ENCODE measurements at places on chromosomes 5 and 9.

DNA sequence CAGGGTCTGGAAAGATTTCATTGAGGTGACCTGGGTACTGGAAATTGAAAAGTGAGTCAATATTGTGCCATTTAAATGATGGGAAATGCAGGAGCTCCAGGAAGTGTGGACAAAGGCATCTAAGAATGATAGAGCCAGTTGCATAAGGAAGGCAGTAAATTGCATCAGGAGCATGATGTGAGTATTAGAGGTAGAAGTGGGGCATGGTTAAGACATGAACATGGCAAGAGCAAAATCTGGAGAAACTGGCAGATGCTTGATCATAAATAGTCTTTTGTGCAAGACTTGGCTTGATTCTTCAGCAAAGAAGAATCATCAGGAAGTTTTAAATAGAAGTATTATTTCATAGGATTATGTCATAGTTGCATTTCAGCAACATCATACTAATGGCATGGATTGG is 157.4 kb upstream of the PUM3 start:
- DNase-seq = no peak
- no peak overlapping the region for H3K27ac ChIP-seq
- no peak overlapping the region for H3K4me3 ChIP-seq
- H3K36me3 ChIP-seq = no peaks in the 10 kb centered on the region

DNA sequence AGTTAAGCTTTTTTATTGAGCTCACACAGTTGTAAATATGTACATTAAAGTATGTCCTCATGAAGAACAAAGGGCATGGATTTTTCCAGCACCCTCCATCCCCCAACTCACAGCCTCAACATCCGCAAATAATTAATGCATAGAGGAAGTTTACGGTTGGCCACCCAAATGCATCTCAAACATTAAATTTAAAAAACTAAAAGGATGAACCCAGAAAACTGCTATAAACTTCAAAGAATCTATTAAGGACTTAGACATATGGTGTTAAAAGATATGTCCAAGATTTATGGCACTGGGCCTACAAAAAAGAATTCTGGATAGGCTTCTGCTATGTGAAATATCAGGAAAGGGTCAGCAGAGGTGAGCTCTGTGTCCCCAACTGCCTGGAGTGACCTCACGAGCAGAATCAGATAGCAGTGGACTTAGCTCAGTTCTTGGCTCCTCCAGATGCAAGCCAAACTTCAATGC is 54.0 kb upstream of the TNC start:
- no peak for DNase-seq
- no peaks in the 10 kb centered on the region for H3K36me3 ChIP-seq
- H3K4me1 ChIP-seq = no peaks in the 10 kb centered on the region
- no peaks in the 10 kb centered on the region for H3K27me3 ChIP-seq
- H3K4me3 ChIP-seq = no peak overlapping the region

DNA sequence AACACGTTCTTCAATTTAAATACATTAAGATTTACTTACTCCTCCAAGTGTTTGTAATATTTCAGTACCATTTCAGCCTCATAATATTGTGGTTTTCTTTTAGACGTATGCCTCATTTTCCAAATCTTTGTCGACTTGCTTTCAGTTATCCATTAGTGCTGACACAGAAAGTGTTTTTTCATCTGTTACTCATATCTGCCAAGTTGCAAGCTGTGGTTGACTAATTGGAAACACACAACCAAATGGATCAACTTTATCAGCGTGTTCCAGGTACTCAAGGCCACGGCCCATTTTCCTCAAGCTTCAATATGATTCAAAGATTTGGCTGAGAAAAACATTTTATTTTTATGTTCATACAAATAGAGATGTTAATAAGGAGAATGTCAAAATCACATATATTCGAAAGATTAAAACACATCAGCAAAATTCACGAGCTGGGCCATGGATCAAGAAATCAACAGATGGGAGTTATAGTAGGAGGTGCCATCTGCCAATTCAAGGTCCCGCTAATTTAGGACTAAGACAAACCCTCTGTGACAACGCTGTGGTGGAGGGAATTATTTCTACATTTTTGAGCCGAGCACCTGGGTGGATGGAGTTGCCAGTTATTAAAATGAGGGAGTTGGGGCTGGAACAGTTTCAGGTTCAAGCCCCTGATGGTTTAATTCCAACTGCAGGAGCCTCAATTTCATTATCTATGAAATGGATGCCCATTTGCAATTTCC is 27.2 kb upstream of the CCNJL start:
- no peak overlapping the region for H3K27ac ChIP-seq
- no peaks in the 10 kb centered on the region for H3K36me3 ChIP-seq

GRCh38 chr5:74402553-74402952 is 238.0 kb downstream of the ENC1 start:
- no peak for DNase-seq
- H3K27me3 ChIP-seq = no peaks in the 10 kb centered on the region

Data from heart right ventricle (tissue), 16 donors.